ENCODE measurements at places on chromosomes 12 and 14. TPM values are rescaled to one million over a fixed set of nuclear protein-coding genes. Genes with fewer than 3 reads are reported as not detected.

The LBHD2 gene
- not detected for total RNA-seq

The ASCL1 gene
- total RNA-seq, result not detected

The ESYT1 gene
- total RNA-seq, result 207 TPM

The LRP1-AS gene
- not detected for total RNA-seq

The SLC4A8 gene
- 4.7 TPM for total RNA-seq

The GPRC5D gene
- not detected for total RNA-seq

The RNASE3 gene
- not detected for total RNA-seq

The PLCZ1 gene
- total RNA-seq, result 0.18 TPM

The AQP6 gene
- not detected for total RNA-seq

The SDR9C7 gene
- total RNA-seq, result not detected

The LRP1 gene
- 381 TPM for total RNA-seq

The SERPINA12 gene
- total RNA-seq, result not detected

The KRT6A gene
- total RNA-seq, result not detected

GRCh38 chr12:71191509-71192196, 33.9 kb upstream of the TSPAN8 start:
- no peak for DNase-seq

DNA sequence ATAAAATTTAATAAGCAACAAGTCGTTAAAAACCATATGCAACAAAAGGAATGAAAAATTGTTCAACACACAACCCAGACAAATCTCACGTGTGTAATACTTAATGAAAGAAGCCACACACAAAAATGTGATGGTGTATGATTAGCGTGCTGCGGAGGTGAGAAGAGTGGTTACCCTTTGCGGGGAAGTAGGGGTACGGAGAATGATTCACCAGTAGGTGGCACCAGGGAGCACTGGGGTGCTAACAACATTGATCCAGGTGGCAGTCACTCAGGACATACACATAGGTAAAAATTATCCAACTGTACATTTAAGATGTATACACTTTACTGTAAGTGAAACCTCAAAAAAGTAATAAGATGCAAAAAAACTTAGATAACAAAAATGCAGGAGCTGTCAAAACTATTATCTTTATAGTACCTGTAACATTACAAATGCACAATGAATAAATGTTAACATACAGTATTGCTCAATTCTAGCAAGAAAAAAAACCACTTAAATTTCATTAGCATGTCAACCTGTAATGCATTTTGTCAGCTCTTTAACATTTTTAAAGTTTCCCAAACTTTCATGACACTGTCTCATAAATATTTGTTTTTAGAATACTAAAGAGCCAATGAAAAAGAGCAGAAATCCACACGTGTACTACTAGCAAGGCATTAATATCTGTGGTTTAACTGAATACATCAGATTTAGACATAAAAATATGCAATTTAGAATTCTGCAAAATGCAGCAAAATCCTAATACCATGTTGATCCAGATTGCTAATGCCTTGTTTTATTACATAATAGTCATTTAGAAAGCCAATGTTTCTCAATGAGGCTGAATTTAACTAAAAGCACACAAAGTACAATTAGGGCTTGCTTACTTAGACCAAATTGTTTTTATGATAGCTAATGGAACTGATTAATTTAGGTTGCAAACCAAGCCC, 46.7 kb downstream of the TMCC3 start:
- peak; percentile 11 for DNase-seq

GRCh38 chr12:26251600-26251999, 56.2 kb downstream of the SSPN start:
- peak; percentile 99 for DNase-seq

DNA sequence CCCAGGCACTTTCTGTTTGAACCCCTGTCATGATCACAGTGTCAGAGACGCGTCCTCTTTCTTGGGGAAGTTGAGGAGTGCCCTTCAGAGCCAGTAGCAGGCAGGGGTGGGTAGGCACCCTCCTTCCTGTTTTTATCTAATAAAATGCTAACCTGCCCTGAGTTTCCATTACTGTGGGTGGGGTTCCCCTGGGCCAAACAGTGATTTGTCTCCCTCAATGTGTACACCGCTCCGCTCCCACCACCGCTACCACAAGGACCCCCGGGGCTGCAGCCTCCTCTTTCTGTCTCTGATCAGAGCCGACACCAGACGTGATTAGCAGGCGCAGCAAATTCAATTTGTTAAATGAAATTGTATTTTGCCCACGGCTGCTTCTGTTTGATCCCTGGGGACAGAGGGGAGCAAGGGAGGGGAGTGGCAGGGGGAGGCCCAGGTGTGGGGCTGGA, 5.1 kb downstream of the SHMT2 start:
- DNase-seq, result no peak

DNA sequence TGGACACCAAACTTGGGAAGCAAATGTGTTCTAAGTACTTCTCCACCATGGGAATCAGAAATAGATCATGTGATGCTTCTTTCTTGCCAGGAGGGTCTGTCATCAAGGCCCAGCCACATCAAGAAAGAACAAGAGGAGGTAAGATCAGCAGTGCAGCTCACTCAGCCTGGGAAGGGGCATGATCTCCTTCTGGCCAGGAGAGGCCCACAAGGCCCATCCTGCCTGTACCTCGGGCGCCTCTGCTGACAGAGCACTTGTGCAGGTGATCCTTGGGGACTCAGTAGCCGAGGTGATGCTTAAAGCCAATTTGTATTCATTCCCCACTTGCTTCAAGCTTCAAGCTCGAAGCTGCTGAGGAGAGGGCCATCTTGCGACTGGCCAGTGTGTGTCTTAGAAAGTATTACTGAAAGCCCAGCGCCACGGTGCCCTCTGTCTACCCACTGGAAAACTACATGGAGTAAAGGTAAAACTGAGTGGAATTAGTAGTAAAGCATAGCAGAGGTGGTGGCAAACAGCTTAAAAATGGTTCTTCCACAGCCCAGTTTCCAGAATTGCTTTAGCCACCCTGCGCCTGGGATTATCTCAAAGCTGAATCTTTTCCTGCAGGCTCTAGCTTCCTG, 26.2 kb downstream of the RTRAF start:
- no peak for DNase-seq

GRCh38 chr12:41527062-41527461, 338.9 kb downstream of the PDZRN4 start:
- DNase-seq, result no peak

DNA sequence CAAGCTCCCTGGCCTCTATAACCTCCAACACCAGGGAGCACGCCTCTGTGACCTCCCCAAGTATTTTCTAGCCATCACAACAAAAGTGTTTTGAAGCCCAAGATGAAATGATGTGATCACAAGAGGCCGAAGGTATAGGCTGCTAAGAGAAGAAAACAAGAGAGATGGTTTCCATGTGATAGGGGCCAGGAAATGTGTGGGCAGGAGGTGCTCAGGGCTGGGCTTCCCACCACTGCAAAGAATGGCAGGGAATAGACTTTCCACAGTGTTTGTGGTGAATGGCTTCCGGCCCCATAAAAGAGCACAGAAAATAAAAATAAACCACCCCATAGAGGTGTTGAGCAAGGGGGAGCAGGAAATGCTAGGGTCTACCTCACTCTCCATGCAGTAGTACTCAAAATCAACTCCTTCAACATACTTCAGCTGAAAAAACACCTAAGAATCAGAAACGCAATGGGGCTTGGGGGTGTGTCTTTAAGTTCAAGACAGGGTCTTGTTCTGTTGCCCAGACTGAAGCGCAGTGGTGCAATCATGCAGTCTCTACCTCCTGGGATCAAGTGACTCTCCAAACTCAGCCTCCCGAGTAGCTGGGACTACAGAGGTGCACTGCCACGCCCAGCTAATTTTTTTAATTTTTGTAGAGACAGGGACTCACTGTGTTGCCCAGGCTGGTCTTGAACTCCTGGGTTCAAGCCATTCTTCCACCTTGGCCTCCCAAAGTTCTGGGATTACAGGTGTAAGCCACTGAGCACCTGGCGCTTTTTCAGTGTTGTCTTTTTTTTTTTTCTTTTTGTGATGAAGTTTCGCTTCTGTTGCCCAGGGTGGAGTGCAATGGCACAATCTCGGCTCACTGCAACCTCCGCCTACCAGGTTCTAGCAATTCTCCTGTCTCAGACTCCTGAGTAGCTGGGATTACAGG, 27.1 kb downstream of the DAD1 start:
- DNase-seq, result no peak

- DNase-seq, result no peak
These were observed 55.8 kb downstream of the TBX3 start for GRCh38 chr12:114628199-114628598.

- peak; percentile 17 for DNase-seq
These were observed 217.9 kb upstream of the BTG1 start for GRCh38 chr12:92363295-92364146.

DNA sequence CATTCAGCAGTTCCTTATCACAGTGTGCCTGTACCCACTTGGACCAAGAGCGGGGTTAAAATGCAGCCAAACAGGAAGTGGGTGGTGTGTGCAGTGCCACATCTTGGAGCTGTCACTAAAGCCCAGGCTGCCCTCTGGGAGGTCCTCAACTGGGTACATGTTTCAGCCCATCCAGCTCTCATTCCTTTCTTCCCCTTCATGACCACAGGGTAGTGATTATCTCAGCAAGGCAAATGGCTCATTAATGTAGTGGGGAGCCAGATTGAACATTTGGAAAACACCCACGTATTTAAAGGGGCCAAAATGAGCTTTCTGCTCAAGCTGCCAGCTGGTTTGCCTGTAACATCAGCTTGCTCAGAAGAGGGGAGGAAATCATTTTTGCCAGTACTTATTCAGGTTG, 210.8 kb upstream of the BTG1 start:
- peak; percentile 16 for DNase-seq

GRCh38 chr12:3249081-3249800, 172.1 kb downstream of the TSPAN9 start:
- no peak for DNase-seq

DNA sequence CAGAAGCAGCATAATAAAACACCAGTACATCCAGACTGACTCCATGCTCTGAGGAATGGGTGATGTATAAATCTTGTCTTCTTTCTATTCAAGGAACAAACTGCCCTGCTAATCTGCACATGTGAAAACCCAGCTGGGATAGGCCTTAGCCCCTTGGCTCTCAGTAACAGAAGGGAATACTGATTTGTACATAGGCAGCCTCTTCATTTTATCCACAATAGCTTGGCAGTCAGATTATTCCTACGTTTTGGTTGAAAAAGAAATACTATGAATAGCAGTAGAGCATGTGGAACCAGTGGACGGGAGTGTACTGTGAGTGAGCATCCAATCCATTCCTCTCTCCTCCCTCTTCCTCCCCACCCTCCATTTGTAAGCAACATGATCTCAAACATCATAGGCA, 113.5 kb upstream of the ARHGAP5 start:
- no peak for DNase-seq

GRCh38 chr12:108236366-108236765, 102.7 kb downstream of the CMKLR1 start:
- DNase-seq, result no peak

- peak; percentile 4 for DNase-seq
These were observed 949.9 kb downstream of the LRFN5 start for GRCh38 chr14:42556551-42556950.

- no peak for DNase-seq
These were observed 27.9 kb downstream of the PCNX1 start for GRCh38 chr14:70935135-70935534.

- no peak for DNase-seq
These were observed 1.4 kb downstream of the CEP128 start for GRCh38 chr14:80940146-80940545.

- DNase-seq, result peak; percentile 77
These were observed 360.8 kb downstream of the AEBP2 start for GRCh38 chr12:19799895-19800602.

DNA sequence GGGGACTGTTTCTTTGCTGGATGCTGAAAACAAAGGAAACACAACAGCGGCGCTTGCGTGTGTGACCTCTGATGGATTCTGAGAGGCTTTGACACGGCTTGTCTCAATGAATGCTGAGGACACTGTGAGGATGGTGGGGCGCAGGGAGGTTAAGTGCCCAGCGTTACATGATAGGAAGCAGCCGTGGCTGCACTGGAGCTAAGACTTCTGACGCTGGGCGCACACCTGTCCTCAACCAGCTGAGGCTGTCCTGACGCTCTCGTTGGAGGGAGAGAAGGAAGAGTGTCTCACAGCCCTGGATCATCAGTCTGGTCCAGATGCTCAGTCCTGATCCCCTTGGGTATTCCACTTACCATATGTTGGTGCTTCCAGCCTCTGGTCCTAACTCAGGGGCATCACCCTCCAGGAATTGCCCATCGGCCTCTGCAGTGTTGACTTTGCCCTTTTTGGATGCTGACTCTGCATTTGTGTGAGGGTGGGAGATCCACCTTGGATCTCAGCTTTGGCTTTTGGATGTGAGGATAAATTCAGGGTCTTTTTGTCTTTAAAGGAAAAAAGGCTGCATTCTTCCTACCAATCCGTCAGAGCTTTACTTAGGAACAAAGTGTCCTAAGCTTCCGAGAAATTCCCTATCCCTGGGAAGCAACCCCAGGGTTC, 125.2 kb downstream of the ZNF664 start:
- DNase-seq, result no peak

GRCh38 chr14:96705422-96706092, 91.6 kb upstream of the VRK1 start:
- no peak for DNase-seq

DNA sequence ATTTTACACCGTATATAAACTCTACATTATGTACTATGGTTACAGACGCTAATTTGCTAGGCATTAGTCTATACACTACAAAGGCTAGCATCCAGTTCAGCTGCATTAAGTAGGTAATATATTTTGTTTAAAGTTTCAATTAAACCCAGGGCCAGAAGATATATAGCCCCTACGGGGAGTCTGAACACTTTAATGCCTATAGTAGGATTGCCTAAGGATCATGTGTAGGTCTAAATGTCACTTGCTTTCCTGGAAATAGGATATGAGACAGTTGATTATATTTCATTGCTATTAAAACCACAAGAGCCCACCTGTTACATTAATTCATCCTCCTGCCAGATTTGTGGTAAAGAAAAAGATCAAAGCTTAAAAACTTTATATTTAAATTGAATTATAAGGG, 286.9 kb downstream of the TMTC2 start:
- DNase-seq, result no peak

DNA sequence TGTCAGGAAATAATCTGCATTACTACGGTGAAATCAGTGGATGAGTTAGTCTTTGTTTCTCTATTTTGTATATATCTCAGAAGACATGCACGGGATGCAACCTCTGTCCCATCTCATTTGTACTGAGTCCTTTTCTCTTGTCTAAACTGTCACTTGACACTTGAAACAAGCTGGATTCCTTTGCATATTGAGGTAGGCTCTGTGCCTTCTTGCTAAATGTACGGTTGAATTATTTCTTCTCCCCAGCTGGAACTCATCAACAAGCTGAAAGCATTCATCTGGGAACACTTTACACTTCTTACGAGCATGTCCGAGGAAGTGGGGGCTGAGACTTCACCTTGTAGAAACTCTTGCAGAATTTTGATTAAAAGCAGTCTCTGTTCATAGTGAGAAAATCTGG, 119.5 kb downstream of the VEZT start:
- DNase-seq, result peak; percentile 71

GRCh38 chr12:21971344-21971743, 30.1 kb upstream of the ABCC9 start:
- no peak for DNase-seq

DNA sequence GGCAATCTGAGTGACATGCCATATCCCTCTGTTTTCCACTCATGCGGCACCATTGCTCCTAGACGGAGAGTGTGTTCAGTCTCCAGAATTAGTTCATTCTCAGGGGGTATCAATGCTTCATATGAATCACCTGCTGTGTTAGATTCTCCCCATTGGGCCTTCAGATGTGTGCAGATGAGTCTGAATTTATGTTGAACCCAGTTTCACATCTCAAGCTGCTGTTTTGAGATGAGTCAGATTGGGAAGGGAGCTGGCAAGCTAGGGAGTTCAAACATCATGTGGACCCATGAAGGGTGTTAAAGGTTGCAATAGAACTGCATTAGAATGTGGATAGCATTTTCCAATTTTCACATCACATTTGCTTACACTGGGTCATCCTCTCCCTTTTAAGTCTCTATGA, 46.9 kb upstream of the KCNA1 start:
- no peak for DNase-seq

- no peak for DNase-seq
These were observed 6.6 kb downstream of the NCKAP5L start for GRCh38 chr12:49821373-49822287.

Data from fibroblast of the aortic adventitia (primary cell).